ENCODE measurements at places on chromosomes 11 and 22.

DNA sequence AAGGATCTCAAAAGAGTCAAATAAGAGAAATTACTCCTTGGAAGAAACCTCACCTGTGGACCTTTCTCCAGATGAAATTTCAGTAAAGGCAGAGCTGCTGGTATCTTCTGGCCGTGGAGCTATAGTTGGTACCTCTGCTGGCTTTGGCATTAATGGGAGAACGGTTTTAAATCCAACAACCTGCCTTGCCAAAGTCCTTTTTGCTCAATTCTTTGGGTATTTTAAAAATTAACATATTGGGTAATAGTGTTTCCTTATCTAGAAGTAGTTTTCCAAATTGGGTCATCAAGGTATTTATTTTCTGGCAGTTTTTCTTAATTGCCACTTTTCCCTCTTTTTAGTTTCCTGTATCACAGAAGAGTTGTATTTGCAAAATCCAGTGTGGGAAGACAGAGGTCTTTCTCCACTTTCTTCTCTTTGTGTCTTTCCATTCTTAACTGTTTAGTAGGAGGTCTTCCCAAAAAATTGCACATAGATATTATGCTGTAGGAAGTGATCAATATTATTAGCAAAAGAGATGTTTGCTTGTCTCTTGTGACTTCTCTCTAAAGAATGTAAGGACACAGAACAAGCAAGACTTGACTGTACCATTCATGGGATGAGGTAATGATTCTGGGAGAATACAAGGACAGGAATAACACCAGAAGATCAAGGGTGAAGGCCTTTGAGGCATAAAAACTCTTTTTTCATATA lies at the start of gene SAA4:
SAA4 (minus strand) TSS at position 139 of the 693 bp plus-strand sequence. CDS start 876 bp downstream, outside the sequence.
- no peak for DNase-seq

DNA sequence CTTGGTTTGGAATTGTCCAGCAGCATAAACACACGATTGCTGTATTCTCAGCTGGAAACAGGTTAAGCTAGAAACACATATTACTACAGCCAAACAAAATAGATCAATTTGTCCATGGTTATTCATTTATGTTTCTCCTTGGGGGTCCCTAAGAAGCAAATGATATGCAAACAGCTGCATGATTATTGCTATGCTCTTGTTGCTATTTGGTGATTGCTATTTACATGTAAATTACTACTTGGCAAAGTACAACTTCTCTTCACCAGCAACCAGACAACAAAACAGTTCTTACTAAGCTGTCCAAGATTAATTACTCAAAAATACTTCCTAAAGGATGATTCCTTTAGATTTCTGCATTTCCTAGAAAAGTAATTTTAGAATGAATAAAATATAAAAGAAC lies 567.9 kb upstream of the ARHGAP42 start:
- no peak for DNase-seq

DNA sequence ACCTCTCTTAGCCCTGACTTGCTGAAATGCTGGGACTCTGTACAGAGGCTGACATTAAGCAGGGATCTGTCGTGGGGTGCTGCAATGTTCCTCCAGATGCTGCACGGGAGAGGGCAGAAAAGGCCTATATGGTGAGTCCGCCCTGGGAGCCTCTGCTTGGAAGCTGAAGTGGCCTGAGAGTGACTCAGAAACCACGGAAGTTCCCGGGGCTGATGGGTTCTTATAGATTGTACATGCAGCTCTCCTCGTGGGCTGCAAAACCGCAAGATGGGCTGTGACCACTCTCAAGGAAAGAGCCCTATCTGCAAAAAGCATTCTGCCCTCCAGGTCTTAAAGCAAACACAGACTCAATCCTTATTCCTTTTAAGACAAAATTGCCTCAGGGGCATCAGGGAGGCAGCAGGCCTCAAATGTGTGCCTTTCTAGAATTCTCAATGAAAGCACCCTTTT lies 5.8 kb upstream of the SLC43A3 start:
- no peak for DNase-seq

DNA sequence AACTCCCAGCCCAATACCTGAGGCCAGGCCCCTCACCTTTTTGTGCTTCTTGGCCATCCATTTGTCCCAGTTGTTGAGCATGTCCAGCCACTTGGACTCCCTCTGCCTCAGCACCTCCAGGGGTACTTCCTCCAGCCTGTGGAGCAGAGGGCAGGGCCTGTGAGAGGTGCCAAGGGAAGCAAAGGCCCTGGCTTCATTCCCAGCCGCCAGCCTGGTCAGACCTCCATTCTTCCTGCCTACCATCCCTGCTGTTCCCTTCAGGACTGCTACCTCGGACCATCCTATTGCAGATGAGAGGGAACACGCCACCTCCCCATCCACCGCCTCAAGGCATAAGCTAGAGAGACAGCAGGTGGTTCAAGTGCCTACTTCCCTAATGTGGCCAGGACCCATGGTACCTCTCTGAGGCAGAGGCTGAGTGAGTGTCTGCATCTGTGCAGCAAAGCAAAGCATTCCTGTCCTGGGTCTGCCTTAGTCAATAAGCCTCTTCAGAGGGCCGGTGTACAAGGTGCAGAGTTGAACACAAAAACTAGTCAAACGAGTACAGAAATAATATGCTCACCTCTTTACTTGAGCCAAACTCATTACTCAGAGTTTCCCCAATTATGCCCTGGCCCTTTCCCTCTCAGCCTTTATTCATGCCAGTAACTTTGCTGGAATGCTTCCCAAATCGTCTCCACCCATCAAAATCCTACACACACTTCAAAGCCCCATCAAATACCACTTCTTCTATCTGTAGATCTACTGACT lies 15.4 kb upstream of the CASTOR1 start:
- DNase-seq: no peak

DNA sequence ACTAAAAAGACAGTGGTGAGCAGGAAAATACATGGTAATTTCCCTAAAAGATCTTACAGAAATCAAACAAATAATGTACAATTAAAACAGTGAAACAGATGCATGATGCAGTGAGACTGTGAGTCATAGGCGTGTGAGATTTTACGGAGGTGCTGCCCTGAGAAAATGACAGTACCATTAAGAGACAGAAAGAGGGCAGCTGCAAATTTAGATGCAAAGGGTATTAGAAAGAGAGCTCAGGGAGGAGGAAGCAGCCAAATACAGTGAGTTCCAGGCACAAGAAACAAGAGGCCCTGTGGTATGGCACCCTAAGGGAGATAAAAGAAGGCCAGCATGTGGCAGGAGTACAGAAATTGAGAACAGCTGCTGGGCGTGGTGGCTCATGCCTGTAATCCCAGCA lies 88.5 kb upstream of the FIBIN start:
- no peak for DNase-seq

- peak; percentile 12 for DNase-seq
These were observed 158.7 kb downstream of the RAB38 start for GRCh38 chr11:88016392-88017170.

- no peak for DNase-seq
These were observed 34.4 kb upstream of the RASD2 start for GRCh38 chr22:35506259-35506570.

- no peak for DNase-seq
These were observed 5.7 kb downstream of the HSD17B12 start for GRCh38 chr11:43686207-43686606.

- no peak for DNase-seq
These were observed 607 bp downstream of the MRPL11 start for GRCh38 chr11:66437979-66438503.

DNA sequence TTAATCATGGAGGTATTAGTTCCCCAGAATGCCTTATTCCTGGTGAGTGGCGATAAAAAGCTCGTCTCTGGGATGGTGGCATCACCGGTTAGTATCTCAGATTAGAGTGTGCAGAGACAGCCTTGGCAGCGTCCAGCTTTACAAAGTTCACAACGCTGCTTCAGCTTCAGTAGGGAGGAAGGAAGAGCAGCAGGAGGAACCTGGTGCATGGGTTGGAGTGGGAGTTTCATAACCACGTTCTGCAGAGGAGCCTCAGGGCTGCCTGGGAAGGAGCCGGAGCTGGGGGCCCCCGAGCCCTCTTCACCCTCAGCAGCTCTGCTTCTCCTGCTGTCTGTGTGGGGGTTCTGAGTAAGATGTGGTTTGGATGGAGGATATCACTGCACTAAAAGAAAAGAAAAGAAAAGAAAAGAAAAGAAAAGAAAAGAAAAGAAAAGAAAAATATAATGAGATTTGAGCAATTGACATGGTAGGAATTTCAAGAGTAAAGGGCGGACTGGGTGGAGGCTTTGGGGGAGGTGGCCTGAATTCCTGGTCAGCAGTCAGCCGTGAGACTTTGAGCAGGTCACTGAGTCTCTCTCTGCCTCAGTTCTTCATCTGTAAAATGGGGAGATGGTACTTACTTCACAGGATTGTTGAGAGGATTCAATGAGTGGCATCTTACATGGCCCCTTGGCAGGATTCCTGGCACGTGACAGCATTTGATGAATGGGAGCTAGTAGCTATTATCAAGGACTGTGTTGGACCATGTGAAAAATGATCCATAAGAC lies 6.5 kb downstream of the ASPHD2 start:
- no peak for DNase-seq

GRCh38 chr11:59755701-59756557 lies 753 bp downstream of the STX3 start:
- DNase-seq: peak; percentile 1

- no peak for DNase-seq
These were observed 226.8 kb upstream of the CHORDC1 start for GRCh38 chr11:90449606-90450005.

DNA sequence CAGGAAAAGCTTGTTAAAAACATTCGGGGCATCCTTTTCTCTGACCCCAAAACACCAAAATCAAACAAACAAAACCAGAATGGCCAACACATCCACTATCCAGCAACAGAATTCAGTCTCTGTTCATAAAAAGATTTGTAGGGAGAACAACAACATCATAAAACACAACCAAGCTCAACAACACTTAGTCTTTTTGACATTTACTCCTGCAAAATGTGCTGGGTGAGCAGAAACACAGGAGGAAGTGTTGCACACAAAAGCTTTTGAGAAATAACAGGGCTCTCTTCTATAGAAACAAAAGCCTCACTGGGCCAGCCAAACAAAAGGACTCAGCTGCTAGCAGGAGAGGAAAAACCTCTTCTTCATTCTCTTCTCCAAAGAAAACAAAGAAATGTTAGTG lies 736.0 kb upstream of the CCDC90B start:
- DNase-seq: no peak

- DNase-seq: no peak
These were observed 1.2 kb downstream of the LRRC56 start for GRCh38 chr11:538431-539051.

GRCh38 chr11:66275396-66275795 lies 2.6 kb upstream of the CNIH2 start:
- DNase-seq: no peak

GRCh38 chr11:134626032-134626431 lies 214.0 kb upstream of the B3GAT1 start:
- no peak for DNase-seq

GRCh38 chr11:112017538-112017937 lies 7.7 kb upstream of the DLAT start:
- no peak for DNase-seq

- no peak for DNase-seq
These were observed 12.0 kb downstream of the TRIOBP start for GRCh38 chr22:37708580-37709444.

- no peak for DNase-seq
These were observed 357.2 kb downstream of the OPCML start for GRCh38 chr11:133175103-133175502.

DNA sequence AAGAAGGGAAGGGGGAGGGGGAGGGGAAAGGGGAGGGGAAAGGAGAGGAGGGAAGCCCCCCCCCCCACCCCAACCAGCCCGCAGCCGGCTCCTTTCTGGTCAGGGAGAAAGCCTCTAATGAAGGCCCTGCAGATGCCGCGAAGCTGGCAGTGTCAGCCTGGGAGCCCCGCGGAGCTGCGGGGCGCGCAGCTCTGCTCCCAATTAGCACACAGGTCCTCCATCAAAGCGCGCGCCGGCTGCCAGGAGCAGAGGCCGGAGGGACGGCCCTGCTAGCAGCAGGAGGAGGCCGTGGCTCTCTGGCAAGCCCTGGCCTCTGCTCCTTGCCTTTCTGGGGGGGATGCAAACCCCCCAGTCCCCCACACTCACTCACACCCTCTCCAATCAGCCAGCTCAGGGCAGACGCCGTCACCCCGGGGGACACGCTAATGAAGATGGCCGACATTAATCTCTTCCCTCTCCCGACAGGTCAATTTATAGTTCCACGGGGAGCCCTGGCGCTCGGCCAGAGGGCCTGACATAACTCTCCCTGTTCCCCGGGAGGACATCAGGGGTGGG lies 70.5 kb upstream of the TCF20 start:
- no peak for DNase-seq

- DNase-seq: no peak
These were observed 108.6 kb downstream of the INSC start for GRCh38 chr11:15223318-15223717.

DNA sequence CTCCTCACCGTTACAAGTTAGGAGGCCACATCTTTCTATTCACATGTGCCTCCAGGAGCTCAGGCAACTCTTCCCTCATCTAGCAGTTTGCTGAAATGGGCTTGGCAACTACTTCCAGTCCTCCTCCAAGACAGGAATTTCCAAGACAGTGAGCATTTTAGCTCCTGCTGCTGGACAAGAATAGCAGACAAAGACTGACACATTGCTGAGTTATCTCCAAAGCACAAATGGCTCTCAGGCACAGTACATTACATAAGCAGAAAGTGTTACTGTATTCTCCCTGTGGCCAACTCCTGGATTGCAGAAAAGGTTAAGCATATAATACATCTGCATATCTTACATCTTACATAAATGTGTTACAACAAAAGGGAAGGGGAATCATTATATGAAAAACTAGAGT lies 83.2 kb upstream of the POU2AF2 start:
- DNase-seq: no peak

- no peak for DNase-seq
These were observed 4220.0 kb upstream of the OR11H1 start for GRCh38 chr22:11307998-11308397.

- no peak for DNase-seq
These were observed 70.2 kb upstream of the EED start for GRCh38 chr11:86174101-86175046.

DNA sequence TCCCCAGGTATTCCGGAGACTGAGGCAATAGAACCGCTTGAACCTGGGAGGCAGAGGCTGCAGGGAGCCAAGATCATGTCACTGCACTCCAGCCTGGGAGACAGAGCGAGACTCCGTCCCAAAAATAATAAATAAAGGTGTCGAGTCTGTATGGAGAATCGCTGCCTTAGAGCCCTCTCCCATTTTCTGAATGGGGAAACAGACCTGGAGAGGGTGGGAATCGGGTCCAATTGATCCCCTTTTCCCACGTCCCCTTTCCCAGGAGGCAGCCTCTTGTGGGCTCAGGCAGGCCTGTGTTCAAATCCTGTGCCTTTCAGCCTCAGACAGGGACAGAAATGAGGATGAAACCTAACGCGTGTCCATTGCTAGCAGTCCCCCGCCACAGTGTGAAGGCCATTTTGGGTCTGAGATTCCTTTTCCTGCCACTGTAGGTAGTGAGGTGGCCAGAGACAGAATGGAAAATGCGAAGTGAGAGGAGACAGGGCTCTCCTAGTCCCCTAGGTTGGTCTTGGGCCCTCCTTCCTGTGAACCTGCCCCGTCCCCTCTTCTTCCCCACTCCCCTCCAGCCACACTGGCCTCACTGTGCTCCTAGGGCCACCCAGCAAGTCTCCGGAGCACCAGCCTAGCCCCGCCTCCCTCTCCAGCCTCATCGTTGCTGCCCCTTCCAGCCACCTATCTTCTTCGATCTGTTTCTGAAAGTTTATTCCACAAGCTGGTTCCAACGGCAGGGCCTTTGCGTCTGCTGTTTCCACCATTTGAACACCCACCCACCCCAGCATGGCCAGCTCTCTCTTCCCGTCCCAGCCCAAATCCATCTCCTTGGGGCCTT lies 2.7 kb upstream of the POLDIP3 start:
- DNase-seq: no peak
